Lower leg skin (tissue), 4 donors: ENCODE measurements at places on chromosomes 13 and 19.
A peak's percentile ranks its signal among the peaks of the same experiment; 100 is the strongest.

DNA sequence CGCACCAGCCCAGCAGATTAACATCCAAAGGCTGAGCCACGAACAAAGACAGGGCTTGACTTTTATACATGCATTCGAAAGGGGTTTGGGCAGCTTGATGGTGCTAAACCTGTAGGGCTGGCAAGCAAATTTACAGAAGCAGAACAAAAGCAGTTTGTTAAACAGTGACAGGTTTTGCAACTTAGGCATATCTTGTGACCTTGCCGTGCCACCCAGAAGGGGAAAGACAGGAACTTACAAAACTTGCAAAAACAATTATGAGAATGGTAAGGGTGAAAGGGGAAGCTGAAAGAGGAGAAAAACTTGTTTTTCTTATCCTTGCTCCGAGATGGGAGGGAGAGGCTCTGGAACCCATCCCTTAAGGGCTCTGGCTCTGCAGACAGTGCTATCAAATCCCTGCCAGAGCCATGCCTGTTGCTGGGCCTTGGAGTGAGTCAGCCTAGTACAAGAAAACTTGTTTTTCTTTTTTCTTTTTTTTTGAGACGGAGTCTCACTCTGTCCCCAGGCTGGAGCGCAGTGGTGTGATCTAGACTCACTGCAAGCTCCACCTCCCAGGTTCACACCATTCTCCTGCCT is 1325.2 kb upstream of the PRR20A start:
- no peak for DNase-seq

- no peak for DNase-seq
These were observed 3.0 kb downstream of the CERS4 start for GRCh38 chr19:8212212-8212611.

DNA sequence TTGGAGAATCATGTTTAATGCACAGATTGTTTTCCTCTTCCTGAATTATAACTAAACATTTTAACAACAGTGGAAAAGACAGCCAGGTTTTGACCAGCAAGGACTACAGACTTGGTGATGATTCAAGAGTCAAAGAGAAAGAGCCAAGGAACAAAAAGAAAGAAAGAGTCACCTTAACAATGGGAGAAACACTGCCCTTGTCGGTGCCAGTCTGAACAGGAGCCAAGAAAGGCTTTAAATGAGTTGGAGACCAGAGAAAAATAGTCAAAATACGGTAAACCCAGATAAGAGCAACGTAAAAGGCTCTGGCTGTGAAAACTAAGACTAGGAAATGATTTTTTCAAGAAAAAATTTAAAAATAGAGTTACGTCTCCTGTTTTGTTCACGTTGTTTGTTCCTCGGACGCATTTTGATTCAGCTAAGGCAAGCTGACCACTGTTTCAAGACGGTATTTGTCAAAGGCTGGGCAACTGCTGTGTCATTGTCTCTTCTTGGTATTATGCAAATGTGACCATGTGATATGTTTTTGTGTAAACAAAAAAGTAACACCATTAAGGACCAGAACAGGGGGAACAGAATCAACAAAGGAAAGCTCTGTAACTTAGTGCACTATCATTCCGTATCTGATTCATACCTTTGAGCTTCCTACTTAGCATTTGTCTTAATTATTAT is 634.5 kb downstream of the LIG4 start:
- no peak for DNase-seq

DNA sequence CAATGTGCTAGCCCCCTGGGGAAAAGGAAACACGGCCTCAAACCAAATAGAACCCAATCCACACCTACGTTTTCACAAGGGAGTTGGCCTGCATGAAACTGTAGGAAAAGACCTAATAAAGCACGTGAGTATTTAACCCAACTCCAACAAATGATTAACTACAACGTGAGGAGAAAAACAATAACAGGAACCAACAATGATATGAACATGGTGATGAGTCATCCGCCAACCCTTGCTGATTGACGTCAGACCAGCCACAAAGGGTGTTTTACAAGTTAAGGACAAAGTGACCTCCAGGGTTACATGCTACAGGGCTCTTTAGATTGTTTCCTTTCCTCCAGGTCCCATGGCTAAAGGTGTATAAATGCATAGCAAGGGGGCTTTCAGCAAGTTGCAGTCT is 460.5 kb downstream of the COG6 start:
- peak; percentile 91 for DNase-seq

DNA sequence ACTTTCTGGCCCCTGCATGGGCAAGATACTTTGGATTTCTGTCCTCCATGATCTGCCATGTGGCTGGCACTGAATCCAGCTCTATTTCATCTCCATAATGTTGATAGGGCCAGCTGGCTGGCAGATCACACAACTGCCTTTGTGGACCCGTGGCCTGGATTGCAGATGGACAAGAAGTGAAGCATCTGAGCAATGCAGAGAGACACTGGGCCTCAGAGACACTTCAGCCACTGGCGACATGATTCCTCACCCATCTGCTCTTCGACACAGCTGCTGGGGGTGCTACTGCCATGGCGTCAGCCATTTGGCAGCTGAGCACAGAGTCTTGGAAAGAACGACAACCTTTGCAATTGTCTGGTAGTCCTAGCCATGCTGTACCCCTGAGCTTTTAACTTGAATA is 79.5 kb upstream of the MYO16 start:
- DNase-seq = no peak

DNA sequence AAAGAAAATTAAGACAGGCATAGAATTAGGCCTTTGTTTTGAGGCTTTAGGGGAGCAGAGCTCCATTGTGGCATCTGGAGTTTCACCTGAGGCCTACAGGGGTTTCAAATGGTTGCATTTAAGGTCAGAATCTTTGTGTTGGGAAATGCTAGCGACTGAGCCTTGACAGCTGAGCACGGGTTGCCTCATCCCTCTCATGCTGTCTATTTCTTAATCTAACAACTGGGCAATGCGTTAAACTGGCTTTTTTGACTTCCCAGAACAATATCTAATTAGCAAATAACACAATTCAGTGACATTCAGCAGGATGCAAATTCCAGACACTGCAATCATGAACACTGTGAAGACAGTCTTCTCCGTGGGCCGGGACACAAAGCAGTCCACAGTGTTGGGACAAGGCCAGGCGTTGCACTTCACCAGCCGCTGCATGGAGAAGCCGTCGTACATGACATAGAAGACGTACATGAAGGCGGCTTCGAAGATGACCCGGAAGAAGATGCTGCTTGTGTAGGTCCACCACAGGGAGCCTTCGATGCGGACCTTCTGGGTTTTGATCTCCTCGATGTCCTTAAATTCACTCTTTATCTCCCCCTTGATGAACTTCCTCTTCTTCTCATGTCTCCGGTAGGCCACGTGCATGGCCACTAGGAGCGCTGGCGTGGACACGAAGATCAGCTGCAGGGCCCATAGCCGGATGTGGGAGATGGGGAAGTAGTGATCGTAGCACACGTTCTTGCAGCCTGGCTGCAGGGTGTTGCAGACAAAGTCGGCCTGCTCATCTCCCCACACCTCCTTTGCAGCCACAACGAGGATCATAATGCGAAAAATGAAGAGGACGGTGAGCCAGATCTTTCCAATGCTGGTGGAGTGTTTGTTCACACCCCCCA is 3.8 kb downstream of the GJB2 start:
- no peak for DNase-seq

- DNase-seq = no peak
These were observed 147.1 kb downstream of the TBC1D4 start for GRCh38 chr13:75334634-75335447.

- no peak for DNase-seq
These were observed 5.2 kb downstream of the CADM4 start for GRCh38 chr19:43634506-43634871.

- DNase-seq = no peak
These were observed 3.0 kb downstream of the SLC15A1 start for GRCh38 chr13:98749501-98749900.

DNA sequence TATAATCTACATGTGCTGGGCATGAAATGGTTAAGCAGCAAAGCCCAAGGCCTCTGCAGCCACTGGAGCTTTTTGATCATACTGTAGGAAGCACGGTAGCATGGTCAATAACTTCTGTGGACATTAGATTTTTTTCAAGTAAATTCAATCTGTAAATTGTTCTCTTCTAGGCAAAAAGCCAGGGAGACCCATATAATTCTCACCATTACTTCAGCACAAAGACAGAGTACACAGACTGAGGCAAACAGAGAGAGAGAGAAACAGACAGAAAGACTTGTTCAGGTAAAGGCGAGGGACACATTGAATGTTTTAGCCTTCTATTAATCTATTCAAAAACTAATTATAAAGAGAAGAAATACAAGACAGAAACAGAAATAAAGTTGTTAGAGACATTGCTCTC is 349.4 kb downstream of the RFC3 start:
- DNase-seq = no peak

- DNase-seq = no peak
These were observed 19.2 kb upstream of the ZC3H13 start for GRCh38 chr13:46071590-46072249.

GRCh38 chr13:112796190-112796915 is 106.5 kb downstream of the ATP11A start:
- DNase-seq = no peak

DNA sequence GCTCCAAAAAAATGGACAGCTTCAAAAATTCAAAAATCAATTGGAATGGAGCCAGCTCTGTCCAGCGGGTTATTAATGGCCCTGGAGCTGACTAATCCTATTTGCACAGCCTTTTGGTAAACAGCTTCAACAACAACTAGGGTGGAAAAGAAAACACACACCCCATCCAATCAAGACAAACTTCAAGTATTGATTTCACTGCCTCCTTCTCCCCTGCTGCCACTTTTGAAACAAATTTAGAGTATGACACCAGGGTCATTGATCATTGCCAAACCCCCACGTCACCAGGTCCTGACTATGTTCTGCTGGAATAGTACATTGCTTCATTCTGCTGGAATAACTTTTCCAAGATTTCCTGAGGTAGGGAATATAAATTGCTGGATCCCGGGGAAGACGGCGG is 56.8 kb upstream of the GTF3A start:
- no peak for DNase-seq

GRCh38 chr13:98917116-98917515 is 60.7 kb downstream of the DOCK9 start:
- no peak for DNase-seq

- no peak for DNase-seq
These were observed 824.3 kb upstream of the KLHL1 start for GRCh38 chr13:70932511-70932910.

GRCh38 chr19:58305932-58306323 is 751 bp downstream of the ERVK3-1 start:
- no peak for DNase-seq

- DNase-seq = peak; percentile 80
These were observed 11.6 kb downstream of the C2CD4C start for GRCh38 chr19:397321-397720.

DNA sequence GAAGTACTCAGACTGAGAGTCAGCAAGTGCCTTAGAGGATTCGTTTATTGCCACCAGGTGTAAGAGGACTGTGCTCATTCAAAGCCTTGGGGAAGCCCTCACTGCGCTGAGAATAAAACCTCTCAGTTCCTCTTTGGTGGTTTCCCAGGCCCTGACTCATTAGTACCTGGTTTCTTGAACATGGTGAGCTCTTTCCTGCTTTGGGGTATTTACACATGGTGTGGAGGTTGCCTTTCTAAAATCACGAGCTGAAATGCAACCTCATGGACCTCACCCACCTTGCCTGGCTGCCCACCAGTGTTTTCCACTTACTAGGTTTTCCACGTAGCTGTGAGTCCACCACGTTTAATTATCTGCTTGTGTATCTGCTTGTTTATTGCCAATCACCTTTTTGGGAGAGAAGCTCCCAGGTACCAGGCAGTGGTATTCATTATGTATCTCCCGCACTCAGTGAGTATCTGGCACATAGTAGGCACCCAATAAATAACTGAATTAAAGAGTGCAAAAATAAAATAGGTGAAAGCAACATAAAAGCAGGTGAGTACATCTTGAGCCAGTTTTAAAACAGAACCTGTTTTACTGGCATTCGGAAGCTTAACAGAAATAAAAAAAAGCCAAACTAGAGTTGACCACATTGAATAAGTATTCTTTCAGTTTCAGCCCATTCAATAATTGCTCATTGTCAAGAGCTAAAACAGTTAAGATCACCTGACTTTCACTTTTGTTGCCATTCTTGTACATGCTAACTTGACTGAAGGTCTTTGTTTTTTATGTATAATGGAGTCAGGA is 533.0 kb downstream of the MYO16 start:
- DNase-seq = no peak

DNA sequence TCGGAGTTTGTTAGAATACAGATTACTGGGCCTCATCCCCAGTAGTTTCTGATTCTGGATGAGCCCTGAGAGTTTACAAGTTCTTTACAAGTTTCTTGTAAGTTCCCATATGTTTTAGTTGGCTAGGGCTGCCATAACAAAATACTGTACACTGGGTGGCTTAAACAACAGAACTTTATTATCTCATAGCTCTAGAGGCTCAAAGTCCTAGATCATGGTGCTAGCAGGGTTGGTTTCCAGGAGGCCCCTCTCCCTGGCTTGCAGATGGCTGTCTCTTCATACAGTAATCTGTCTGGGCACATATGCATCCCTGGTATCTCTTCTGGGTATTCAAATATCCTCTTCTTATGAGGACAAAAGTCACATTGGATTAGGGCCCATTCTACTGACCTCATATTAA is 167.2 kb downstream of the KLF5 start:
- no peak for DNase-seq

DNA sequence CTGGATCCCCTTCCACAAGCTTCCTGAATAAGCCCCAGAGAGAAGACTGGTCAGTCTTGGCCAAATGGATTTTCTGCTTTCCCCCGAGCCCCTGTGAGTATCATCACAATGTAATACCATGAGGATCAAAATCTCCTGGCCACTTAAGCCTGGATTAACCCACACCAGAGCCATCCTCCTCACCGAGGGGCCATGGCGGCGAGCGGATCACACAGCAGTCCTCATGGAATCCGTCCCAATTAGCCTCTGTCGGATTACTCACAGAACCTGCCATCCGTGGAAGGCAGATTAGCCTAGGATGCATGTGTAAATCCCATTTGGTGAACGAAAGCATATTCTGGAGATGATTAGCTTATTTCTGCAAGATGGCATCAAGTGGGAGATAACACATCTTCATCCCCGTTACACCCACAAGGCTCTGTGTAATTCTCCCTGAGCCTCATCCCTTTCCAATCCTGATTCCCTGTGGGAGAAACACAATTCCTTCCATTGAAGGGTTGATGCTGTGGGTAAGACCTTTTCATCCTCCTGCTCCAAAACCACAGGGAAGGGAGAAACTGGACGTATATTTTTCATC is 42.5 kb downstream of the GNG7 start:
- no peak for DNase-seq

DNA sequence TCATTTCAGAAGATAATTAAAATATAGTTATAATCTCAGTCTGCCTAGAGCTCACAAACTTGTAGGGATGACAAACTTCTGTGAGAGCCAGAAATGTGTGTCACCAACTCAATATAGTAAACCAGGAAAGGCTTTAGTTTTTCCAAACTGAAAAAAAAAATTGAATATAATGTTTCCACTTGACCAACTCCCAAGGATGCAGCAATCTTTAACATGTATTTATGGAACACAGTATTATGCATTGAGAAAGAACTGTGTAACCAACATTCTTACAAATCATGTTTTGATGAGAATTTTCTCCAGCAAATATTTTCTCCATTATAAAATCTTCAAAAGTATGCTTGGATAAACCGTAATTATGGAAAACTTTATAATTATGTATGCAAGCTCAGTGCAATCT is 50.1 kb upstream of the KLF12 start:
- no peak for DNase-seq
